Pons (tissue), 1 donor: ENCODE measurements at places on chromosomes 2 and 18.

- no peak for DNase-seq
These were observed 44.7 kb upstream of the EML6 start for GRCh38 chr2:54678719-54679118.

DNA sequence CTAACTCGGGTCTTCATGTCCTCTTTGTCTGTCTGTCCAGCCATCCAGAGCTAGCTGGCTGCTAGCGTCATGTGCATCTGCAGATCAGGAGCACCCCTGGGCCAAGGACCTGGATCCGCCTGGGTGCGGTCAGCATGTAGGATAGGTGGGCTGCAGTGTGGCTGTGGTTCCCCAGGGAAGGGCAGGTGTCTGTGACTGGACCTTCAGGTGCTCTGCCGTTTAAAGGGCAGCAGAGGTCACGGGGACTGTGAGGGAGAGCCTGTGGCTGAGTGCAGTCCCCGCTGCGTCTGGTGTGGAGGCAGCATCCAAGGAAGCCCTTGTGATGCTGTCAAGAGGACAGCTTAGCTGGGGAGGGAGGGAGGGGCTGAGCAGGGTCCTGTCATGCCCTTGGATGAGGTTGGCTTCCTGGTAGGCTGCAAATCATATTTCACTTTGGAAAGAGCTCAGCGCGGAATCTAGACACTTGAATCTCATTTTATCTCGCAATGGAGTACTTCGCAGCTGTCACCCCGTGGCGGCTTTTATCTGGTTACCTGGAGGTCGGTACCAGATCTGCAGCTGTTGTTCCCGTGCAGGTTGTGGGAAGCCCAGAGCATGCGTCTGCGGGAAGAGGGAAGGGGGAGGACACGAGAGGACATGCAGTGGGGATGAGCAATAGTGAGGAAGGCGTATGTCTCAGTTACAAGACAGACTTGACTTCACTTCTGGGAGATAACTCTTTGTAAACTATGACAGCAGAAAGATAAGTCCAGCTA lies 5.9 kb upstream of the RALB start:
- DNase-seq, result no peak

DNA sequence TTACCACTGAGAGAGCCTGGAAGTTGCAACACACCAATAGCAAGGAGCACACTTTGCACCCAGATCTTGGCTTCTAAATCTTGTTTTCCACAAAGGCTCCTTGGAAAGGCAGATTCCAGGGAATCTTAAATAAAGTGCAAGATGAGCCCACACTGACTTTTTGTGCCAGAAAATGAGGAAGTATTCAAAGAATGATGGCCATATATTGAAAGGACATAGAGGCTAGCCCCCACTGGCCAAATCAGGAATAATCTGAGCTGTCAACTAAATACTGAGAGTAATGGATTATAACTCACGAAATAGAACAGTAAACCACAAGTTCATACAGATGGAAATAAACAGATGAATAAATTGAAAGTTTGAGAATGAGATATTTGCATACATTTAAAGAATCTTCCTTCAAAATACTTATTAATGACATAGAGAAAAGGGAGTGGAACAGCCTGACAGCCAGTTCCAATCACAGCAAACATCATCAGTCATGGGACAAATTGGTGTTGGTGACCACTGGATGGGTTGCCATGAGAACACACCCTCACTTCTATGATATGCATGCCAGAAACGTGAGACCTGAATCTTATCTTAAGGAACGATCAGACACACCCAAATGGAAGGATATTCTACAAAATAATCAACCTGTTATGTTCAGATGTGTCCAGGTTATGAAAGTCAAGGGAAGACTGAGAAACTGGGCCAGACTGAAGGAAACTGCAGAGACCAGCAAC lies 12.2 kb upstream of the ACKR3 start:
- no peak for DNase-seq

- no peak for DNase-seq
These were observed 24.9 kb upstream of the YWHAQ start for GRCh38 chr2:9655441-9656269.

DNA sequence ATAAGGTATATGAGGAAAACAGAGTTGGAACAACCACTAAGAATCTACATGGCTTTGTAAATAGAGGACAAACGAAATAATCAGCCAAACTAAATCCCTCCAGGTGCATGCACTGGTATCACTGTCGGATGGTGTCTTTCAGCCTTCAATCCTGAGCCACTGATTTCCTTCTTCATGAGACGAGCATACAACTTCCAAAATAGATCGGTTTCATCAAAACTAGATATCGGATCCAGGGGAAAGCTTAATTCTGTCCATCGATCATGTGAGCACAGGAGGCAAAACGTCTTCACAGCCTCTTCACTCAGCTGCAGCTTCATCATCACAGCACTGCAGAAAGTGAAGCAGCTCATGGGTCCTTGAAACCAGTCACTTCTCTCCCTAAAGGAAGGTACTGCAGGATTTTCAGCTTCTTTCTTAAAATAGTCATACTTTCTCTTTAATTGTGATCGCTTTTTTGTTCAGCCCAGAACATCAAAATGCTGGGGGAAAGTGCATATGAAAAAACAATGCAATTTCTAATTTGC lies 80.5 kb downstream of the DTNB start:
- peak; percentile 81 for DNase-seq

GRCh38 chr2:32718752-32719151 lies 90.9 kb downstream of the TTC27 start:
- no peak for DNase-seq

- no peak for DNase-seq
These were observed 39.2 kb upstream of the RNU4ATAC start for GRCh38 chr2:121491518-121491917.

GRCh38 chr18:49565612-49566011 lies 3.8 kb downstream of the LIPG start:
- DNase-seq, result peak; percentile 78

DNA sequence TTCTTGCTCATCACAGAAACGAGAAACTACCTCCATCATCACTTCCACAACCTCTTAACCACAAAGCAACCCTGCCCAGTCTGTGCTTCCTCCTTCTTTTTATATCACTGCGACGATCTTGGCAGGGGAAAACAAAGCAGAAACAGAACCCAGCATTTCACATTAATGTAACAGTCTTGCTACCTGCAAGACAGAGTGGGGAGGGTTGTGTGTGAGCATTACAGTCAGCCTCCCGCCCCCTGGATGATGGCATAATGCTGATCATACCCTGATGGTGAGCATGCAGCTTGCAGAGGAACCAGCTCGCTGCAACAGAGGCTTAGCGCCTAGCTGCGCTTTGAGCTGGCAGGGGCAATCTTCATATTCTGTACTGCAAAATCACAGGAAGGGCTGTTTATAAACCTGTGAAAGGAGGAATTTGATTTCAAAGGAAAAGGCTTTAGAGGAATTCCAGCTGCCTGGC lies 376.1 kb downstream of the IRS1 start:
- peak; percentile 61 for DNase-seq

DNA sequence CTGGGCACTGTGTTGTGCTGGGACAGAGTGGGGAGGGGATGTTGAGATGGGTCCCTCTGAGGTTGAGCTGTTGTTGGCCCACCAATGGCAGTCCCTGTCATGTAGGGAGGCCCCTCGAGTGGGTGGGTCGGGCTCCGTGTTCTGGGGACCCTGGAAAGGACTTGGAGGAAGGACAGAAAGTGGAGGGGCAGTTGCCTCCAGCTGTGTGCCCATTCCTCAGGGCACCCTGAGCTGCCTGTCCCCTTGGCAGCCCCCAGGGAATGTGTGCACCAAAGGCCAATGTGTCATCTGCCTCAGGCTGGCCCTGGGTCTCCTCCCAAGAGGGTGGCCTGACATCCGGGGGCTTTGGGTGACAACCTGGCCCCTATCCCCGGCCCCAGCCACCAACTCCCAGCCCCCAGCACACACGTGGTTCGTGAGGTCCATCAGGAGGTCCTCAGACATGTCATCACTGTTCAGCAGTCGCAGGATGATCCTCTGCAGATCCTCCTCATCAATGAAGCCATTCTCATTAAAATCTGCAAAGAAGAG lies 57.7 kb downstream of the CIB4 start:
- no peak for DNase-seq

- DNase-seq, result peak; percentile 58
These were observed at the start of gene NOL4 for GRCh38 chr18:34224423-34225217. TSS of gene NOL4 (minus strand) at chr18:34224913. CDS start at chr18:34223253, 1,660 bp downstream.

DNA sequence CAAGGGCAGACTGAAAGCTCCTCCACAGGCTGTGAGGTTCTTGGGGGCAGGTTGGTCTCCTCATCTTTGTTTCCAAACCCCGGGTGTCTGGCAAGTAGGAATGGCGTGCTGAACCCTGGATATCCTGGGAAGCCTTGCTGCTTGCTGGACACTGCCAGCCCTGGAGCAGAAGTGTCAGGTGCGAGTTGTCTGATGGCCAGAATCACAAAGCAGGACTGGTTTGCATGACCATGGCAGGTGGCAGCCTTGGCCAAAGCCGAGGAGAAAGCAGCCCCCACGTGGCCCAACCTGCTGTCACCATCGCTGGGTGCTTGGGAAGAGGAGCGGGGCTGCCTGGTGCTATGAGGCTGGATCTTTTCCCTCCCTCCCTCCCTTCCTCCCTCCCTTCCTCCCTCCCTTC lies 309.5 kb upstream of the HS6ST1 start:
- no peak for DNase-seq
